ENCODE measurements at places on chromosomes 7 and 10.

DNA sequence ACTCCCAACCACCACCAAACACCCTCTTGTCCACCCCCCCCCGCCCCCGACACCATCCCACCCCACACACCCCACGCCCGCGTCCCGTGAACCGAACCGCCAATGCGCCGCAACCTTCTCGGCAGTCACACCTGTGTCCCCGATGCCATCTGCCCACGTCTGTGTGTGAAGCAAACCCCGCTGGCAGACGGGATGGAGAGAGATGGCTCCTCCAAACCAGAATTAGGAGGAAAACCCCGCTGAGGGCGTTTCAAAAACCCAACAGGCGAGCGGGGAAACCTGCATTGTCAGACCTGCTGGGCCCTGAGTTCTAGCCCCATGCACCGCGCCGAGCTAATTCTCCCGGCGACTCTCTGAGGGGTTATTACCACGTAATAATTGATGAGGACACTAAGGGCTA, 28.6 kb upstream of the KCNK18 start:
- DNase-seq = no peak

DNA sequence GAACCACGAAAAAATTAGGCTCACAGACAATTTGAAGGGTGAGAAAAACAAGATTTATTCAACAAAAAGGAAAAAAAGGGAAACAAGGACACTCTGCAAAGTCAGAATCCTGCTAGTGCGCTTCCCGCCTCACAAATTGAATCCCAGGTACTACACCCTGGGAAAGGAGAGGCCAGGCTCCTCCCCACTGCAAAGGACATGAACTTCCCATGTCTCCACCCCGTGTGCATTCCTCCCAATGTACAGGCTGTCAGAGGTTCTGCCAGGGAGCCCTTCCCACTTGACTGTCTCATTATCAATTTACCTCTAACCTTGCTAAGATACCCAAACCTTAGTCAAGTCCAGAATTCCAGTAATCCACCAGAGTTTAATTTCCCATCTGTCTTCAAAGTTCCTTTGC, 70.4 kb upstream of the CDK1 start:
- no peak for DNase-seq

DNA sequence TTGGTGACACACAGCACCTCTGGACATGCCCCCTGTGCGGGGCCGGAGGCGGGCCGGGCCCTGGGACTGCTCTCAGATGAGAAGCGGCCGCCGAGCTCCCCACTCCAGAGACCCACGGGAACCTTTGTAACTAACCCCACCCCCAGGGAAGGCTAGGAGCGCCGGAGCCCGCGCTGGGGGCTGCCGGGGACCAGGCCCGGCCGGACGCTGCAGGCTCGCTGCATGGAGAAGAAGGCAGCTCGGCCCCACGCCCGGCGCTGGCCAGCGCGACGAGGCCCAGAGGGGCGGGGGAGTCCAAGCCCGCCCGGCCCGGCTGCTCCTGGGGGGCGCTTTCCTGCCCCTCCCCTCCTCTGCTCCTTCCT, 36.5 kb downstream of the AGAP3 start:
- no peak for DNase-seq

- no peak for DNase-seq
These were observed 75.1 kb upstream of the LEP start for GRCh38 chr7:128165927-128166420.

- peak; percentile 15 for DNase-seq
These were observed 18.8 kb downstream of the CELF2 start for GRCh38 chr10:11036424-11037011.

DNA sequence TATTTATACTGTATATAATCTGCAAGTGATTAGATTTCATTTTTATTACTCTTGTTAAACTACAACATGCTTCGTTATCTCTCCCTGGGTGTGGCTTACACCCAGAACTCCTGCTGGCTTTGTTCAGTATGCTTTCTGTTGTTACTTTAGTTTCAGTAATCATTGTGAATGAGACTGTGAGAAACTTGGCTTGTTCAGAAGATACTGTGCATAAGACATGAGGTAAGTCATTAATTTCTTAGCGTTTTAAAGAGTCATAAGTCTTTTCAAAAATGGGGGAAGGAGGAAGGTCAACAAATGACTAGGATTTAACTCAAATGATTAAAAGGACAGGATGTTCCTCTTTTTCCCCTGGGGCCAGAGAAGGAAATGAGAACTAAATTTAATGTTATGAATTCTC, 11.6 kb upstream of the ADD3 start:
- no peak for DNase-seq

DNA sequence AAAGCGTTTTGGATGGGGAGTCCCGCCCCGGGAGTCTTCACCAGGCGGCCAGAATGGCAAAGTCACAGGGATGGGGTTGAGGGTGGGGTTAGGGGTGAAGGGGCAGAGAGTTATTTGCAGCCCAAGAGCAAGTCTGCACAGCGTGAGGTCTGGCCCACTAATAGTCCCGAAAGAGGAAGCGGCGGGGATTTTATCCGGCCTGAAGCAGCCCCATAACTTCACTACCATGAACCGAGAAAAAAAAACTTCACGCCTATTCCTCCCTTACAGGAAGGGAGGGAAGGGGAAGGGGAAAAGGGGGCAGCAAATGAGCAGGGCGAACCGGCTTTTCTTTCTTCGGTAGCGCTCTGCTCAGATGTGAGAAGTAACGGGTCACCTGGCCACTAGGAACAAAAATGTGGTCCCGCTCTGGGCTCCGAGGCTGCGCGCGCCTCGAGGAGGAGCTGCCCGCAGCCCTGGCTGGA, 712 bp downstream of the ITPRIP start:
- no peak for DNase-seq

- DNase-seq = no peak
These were observed 24.7 kb downstream of the NOD1 start for GRCh38 chr7:30453921-30454320.

GRCh38 chr10:1687623-1688150, 49.6 kb downstream of the ADARB2 start:
- DNase-seq = no peak

GRCh38 chr7:137590756-137591305, 247.3 kb upstream of the PTN start:
- no peak for DNase-seq
